ENCODE measurements at places on chromosomes 7 and 10. TPM values are rescaled to one million over a fixed set of nuclear protein-coding genes. Genes with fewer than 3 reads are reported as not detected.

The LOXL4 gene
- 138 TPM for total RNA-seq

The APBB1IP gene
- 0.26 TPM for total RNA-seq

The ACSM6 gene
- not detected for total RNA-seq

The CNTNAP2 gene
- under 0.01 TPM for total RNA-seq

The RADIL gene
- 0.13 TPM for total RNA-seq

The KIN gene
- 3.7 TPM for total RNA-seq

The AS3MT gene
- total RNA-seq = 5.0 TPM

The DNAH11 gene
- total RNA-seq = 0.92 TPM

The STAG3 gene
- 2.2 TPM for total RNA-seq

The RNF32 gene
- total RNA-seq = 0.33 TPM

The NT5C2 gene
- total RNA-seq = 71.2 TPM

The HOXA3 gene
- total RNA-seq = 4.4 TPM

The SORBS1 gene
- 1.6 TPM for total RNA-seq

The CPED1 gene
- total RNA-seq = 64.8 TPM

The GCK gene
- 1.4 TPM for total RNA-seq

The STRIP2 gene
- total RNA-seq = 2.2 TPM

The HOXA10 gene
- not detected for total RNA-seq

The VSIR gene
- 40.8 TPM for total RNA-seq

The EPHB6 gene
- total RNA-seq = 18.4 TPM

The HECW1 gene
- 0.26 TPM for total RNA-seq

The LIPM gene
- 0.13 TPM for total RNA-seq

The WNT8B gene
- not detected for total RNA-seq

The BAIAP2L1 gene
- total RNA-seq = 4.2 TPM

The AGBL3 gene
- 0.66 TPM for total RNA-seq

The FAM200A gene
- total RNA-seq = 7.3 TPM

The DLX5 gene
- 0.33 TPM for total RNA-seq

The UCN3 gene
- not detected for total RNA-seq

Data from smooth muscle cell of the pulmonary artery (primary cell).